Fibroblast of upper back skin (primary cell): ENCODE measurements at places on chromosomes 7 and 10.

DNA sequence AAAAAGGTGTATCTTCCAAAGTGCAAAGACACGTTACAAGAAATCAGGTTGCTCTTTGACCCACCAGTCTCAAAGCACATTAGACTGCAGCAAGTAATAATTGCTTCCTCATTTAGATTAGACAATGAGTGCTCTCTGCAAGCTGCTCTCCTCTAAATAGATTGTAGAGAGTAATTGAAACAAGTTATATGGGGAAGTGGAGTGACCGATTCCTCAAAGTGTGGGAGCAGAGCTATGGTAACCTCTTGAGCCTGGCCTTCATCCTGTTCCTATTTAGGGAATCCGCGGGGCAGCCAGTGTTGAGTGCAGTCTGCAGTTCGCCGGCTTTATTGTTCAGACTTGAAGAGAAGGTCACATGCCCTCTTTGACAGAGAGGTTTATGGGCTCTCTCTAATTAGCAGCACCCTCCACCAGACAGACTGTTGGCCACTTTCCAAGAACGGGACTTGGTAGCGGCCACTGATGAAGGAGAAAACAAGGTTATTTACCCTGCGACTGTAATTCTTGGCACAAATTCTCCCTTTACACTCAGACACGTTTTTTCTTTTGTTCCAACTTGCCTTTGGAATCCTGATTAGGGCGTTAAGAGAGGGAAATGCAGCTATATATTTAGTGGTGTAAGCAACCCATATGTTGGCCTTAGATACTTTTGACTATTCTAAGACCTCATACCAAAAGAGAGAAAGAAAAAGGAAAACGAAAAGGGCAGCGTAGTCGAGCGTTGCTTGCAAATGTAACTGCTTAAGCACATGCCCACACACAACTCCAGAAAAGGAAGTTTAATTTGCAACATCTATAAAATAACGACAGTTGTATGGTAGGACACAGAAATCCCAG lies 107.5 kb downstream of the REEP3 start:
- peak; percentile 29 for DNase-seq

DNA sequence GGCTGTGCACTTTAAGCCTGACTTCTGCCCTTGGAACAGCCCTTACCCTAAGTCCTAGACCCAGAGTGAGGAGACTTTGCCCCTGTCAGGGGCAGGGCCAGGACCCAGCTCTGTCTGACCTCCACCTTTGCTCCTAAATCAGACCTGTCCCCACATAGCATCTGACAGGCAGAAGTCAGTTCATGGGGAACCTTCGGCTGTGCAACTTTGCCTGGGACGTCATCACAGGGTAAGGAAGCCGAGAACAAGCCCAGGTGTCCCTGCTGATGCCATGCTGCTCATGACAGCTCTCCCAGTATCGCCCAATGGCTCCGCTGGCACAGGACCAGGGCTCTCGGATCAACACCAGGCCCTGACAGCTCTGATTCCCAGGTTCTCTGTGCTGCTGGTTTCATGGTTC lies 55.4 kb downstream of the TNS3 start:
- no peak for DNase-seq

- DNase-seq = no peak
Observed at GRCh38 chr7:43686991-43687390, 42.3 kb downstream of the COA1 start.

GRCh38 chr7:25823571-25823970 lies 328.4 kb upstream of the NFE2L3 start:
- no peak for DNase-seq

DNA sequence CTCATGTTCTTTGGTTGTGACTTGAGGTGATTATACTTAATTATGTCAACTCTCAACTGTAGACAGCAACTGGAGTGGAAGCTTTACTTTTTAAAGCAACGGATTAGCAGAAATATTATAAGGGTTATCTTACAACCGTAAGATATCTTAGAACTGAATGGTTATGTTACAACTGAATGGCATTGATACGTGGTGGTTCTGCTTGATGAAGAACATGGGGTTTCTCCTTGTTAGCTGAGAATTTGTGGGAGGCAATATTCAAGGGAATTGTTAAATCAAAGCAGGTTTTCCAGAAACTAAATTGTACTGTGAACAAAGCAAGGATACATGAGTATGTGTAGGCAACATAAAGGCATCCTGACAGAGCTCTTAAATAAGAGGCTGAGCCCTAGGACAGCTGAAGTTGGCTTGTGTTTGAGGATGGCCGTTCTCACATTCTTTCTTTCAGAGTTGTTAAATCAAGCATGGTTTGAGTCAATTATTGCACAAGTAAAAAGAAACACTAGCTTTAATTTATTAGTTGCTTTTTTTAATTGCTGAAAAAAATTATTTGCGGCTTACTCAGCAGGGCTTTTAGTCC lies 350.0 kb downstream of the PLXDC2 start:
- DNase-seq = no peak

- no peak for DNase-seq
Observed at GRCh38 chr10:26448706-26449435, 10.7 kb downstream of the APBB1IP start.

DNA sequence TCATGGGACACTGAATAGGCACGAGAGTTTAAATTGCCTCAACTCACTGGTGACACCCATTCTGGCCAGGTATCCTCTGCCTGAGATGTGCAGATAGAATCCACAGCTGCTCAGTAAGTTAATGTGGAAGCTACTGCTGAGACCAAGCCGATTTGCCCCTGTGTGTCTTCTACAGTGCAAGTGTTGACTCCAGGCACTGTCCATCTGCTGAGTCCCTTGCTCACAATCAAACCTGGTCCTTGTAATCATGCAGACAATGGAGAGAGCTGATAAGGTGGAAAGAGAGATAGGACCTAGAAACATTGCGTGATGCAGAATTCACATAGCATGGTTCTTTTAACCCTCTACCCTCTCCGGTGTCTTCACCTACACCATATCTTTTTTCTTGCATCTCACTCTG lies 101.4 kb downstream of the ITGB8 start:
- no peak for DNase-seq

DNA sequence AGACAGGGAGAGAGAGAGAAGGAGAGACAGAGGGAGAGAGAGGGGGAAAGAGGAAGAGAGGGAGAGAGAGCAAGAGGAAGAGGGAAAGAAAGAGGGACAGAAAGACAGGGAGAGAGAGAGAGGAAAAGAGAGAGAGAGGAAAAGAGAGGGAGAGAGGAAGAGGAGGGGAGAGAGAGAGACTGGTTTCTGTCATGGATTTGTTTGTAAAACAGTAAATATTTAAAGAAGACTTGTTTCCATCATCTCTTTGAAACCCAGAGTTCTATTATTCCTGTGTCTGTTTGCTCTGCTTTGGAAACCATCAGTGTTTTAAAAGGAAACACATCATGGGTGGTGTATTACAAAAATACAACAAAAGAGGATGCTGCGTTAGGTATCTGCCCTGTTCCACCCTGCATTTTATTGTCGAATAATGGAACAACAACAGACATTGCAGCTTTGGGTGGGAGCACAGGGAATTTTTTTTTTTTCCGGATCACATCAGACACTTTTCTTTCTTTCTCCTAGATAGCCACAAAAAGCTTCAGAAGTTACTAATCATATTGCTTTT lies 150.7 kb upstream of the RSU1 start:
- DNase-seq = no peak

- DNase-seq = peak; percentile 29
Observed at GRCh38 chr7:118104812-118105441, 79.0 kb upstream of the LSM8 start.

GRCh38 chr7:141442781-141443180 lies 108.4 kb upstream of the AGK start:
- no peak for DNase-seq

GRCh38 chr10:77179015-77179695 lies 458.5 kb downstream of the KCNMA1 start:
- DNase-seq = peak; percentile 97
